ENCODE measurements at places on chromosomes 3 and 15.

DNA sequence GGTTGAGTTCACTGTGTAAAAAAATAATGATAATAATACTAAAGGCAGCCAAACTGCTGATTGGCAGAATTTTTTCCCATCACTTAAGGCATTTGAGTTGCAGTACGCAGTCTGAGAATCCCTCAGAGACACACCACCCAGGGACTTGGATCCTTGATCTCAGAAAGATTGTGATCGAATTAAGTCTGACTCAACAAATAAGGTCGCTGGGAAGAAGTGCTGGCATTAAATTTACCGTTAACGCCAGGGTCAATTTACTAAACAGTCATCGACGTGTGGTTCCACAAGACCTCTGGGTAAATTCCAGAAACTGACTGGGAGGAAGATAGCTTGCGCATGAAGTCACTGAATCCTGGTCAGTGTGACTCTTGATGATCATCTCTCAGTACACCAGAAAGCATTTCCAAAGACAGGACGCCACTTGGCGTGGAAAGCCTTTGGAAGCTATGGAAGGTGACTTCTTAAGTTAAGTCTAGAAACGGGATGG lies 48.3 kb upstream of the CGNL1 start:
- no peak for DNase-seq

DNA sequence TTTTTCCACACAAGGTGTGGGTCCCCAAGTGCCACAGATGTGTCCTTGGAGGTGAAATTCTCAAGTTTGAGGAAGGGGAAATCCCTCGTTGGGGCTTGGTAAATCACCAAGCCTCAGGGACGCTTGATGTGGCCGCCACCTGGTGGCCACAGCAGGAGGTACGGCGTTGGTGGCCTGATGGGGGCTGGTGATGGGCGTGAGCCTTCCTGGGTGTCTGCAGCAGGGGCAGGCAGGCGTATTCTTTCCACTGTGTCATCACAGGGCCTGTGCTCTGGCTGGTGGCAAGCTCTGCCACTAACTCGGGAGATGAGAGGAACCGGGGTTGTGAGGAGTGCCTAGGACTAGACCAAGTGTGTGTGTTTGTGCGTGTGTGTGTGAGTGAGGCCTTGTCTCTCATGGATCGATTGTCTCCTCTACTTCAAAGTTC lies 4.2 kb downstream of the ACOX2 start:
- peak; percentile 77 for DNase-seq

- DNase-seq = peak; percentile 57
These were observed 67.1 kb upstream of the MCTP2 start for GRCh38 chr15:94164202-94164807.

- DNase-seq = no peak
These were observed 28.1 kb upstream of the GHSR start for GRCh38 chr3:172476347-172476746.

DNA sequence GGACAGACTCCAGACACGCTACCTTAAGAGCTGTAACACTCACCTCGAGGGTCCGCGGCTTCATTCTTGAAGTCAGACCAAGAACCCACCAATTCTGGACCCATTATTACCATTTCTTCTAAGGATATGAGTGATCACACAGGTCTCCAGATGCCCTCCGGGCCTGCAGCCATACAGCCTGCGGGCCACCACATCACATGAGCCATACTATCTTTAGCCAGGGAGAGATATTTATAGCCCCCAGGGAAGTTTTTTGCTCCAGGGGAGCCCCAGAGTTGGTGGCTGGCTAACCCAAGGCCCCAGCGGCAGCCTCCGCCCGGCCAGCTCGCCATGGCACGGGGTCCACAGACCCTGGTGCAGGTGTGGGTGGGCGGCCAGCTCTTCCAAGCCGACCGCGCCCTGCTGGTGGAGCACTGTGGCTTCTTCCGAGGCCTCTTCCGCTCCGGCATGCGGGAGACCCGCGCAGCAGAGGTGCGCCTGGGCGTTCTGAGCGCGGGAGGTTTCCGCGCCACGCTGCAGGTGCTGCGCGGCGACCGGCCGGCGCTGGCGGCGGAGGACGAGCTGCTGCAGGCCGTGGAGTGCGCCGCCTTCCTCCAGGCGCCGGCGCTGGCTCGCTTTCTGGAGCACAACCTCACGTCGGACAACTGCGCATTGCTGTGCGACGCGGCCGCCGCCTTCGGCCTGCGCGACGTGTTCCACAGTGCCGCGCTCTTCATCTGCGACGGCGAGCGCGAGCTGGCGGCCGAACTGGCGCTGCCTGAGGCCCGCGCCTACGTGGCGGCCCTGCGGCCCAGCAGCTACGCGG lies at the start of gene KBTBD13:
KBTBD13 (plus strand) TSS at position 261 of the 805 bp plus-strand sequence; CDS start at position 331, 70 bp downstream.
- DNase-seq = no peak

DNA sequence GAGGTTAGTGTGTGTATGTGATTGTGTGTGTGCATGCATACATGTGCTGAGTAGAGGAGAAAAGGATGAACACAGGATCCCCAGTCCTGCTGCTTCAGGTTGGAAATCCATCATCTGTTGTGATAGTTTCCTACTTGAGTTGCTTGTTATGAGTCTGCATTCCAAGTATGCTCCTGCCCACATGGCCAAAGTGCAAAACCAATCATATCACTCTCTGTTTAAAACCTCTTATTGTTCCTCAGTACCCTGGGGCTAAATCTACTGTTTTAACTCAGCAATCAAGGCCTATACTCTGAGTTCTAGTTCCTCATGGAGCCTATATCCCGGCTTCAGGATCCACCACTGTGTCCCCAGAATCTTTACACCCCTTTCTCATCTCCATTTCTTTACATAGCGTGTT lies 139.9 kb upstream of the TLE3 start:
- DNase-seq = no peak

DNA sequence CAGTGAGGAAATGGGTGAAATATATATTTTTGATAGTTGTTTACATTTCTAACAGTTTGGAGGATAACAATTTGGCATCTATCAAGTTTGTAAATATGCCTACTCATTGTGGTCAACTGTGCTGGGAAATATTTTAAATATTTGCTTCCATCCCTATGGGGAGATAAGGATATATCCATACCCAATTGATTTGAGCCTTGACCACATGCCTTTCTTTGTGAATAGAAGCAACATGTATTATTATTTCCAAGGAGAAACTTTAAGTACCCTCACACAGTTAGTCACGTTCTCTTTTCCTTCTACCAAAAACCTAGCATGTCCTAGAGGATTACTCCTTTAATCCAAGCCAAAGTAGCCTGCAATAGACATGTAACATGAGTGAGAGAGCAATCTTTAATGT lies 245.4 kb upstream of the CBLB start:
- DNase-seq = no peak

DNA sequence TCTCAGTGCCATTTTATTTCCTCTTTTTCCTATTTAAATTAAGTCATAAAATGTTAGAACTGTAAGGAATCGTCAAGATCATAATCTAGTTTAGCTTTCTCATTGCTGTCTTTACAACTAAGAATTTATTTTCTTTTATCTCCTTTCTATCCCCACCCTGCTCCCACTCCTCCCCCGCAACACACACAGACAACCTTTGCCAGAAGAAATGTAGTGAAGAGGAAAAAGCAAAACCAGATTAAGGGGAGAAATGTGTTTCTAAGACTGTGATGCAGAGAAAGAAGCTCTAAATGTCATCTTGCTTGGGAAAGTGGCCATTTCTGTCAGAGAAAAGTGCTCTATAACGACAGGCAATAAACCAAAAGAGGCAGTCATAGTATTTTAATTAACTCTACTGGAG lies 78.3 kb upstream of the MLF1 start:
- no peak for DNase-seq
